ENCODE measurements at places on chromosomes 11 and 22.
A peak's percentile ranks its signal among the peaks of the same experiment; 100 is the strongest.

- no peak for DNase-seq
These were observed 23.6 kb upstream of the DKK3 start for GRCh38 chr11:12031856-12032544.

- DNase-seq, result no peak
These were observed 107.6 kb downstream of the CSTPP1 start for GRCh38 chr11:47044119-47044518.

DNA sequence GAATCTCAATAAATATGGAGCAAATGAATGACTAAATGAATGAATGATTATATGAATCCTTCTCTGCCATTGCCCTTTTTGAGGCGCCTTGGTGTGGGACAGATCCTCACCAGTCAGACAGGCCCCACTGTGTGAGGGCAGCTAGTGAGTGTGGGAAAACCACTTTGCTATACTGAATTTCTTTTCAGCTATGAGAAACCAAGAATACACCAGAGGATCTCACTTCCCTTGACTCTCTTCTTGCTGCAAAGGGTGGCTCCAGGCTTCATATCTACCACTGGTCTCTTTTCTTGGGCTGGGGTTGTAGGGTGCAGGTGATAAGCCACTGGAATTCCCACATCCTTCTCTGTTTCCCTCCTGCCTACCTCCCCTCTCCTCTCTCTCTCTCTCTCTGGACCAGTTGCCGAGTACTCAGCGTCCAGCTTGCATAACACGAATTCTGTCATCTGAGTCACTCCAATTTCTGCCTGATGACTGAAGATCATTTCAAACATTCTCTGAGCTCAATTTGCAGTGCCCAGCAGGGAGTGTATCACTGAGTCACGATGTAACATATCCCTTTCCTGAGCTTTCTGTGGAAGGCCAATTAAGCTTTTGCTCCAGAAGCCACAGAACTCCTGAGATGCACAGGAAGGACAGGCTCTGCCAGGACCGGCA is 304.3 kb upstream of the NCAM1 start:
- DNase-seq, result peak; percentile 73

GRCh38 chr11:129260750-129261149 is 68.6 kb upstream of the ARHGAP32 start:
- no peak for DNase-seq

DNA sequence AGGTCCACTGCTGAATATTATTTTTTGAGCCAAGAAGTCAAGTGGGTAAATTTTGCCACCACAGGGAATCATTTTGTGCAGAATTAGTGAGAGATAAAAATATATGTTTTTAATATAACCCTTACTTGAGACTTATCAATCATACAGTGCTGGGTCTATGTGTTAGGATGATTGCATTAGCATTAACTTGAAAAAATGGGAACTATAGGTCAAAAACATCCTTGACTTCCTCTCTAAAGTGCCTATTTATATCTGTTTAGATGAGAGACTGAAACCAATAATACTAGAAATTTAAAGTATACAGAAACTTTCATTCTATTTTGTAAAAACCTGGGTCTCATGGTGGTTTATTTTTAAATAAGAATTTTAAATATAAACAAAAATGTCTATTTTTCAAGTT is 65.1 kb upstream of the CARD18 start:
- no peak for DNase-seq

GRCh38 chr11:68584991-68585524 is 99.3 kb upstream of the GAL start:
- no peak for DNase-seq

DNA sequence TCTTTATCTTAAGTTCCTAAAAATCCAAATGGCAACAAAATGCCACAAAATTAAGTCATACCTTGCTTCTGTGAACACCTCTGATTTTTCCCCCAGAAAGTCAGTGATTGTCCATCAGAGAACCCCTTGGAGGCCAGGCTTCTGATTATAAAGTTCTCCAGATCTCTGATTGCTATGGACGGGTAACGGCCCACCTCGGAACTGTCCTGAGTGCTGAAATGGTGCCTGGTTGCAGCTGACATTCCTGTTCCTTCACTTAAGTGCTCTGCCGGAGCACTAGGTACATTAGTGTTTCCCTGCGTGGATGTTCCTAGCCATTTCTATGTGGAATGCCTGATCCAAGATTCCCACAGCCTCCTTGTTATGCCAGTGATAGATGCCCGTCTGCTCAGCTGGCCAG is 85.0 kb downstream of the CHST1 start:
- peak; percentile 93 for DNase-seq

- DNase-seq, result peak; percentile 82
These were observed 8.6 kb upstream of the MMP8 start for GRCh38 chr11:102733232-102733875.

- peak; percentile 50 for DNase-seq
These were observed 90.7 kb downstream of the PPP6R3 start for GRCh38 chr11:68551223-68551622.

- DNase-seq, result no peak
These were observed 57.1 kb upstream of the TCF20 start for GRCh38 chr22:42327462-42328129.

DNA sequence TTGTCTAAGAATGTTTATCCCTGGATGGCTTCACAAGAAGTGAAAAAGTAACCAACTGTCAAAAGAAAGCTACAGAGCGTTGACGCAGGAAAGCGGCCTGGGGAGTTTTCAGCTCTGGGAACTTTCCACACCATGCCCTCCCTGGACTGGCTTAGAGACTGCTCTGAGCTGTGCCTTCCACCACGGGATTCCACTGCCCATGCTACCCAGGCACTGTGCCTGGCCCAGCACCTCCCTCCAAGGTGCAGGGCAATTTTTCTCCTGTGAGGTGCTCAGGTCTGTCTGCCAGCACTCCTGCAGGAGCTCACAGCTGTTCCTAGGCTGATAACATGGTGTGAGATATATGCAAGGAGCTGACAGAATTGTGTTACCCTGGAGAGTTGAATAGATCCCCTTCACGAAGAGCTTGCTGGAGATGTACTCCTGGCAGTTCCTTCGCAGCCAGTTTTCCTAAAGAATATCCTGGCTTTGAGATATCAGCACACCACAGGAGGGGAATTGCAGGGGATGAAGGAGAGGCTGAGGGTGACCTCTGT is 258.3 kb upstream of the B3GAT1 start:
- DNase-seq, result no peak

- peak; percentile 62 for DNase-seq
These were observed 148.5 kb downstream of the GRIK4 start for GRCh38 chr11:120660024-120660565.

- DNase-seq, result no peak
These were observed 168.2 kb downstream of the ETS1 start for GRCh38 chr11:128419012-128419767.

DNA sequence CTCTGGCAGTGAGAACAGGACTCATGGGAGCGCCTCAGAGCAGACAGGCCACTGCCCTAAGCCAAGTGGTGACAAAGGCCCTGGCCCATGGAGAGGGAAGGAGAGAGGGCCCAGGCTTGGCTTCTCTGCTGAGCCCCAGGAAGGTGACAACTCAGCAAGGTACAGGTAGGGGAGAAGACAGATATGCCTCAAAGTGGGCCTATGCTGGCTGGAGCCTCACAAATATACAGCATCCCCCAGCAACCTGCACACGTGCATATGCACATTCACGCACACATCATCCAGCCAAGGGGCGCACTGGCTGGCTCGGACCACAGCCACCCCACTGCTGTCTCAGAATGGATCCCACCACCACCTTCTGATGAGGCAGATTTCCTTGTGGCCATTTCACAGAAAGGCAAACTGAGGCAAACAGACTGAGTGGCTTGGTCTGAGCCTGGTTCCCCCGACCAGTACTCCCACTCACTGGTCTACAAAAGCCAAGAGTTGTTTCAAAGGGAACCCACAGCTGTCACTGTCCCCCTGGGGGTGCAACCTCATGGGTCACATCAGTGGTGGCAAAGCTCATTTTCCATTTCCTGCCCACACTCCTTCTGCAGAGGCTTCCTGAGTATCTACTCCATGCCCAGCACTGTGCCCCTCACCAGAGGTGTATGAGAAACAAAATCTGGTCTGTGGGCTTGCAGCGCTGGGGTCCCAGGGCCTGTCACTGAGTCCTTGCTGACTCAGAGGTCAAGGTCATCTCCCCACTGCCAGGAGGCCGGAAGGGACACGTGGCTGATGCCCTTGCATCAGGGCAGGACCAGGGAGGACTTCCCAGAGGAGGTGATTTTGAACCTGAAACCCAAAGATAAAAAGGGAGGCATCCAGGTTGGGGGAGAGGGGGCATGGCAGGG is 67.3 kb upstream of the PRR5 start:
- DNase-seq, result peak; percentile 62

DNA sequence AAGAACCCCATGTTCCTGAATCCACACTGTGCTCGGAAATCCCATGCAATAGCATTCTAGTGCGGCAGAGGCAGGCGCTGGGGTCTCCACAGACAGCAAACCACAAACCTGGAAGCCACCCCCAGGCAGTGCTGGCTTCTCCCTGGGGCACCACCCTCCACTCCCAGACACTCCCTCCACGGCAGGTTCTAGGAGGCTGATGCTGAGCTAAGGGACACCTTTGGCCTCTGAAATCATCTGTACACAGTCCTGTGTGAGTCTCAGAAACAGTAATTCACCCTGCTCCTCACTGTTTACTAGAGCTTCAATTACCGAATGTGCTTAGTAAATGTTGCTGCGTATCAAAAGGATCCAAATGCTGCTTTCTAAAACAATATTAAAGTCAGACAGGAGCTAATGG is 129.3 kb downstream of the EFCAB6 start:
- no peak for DNase-seq

DNA sequence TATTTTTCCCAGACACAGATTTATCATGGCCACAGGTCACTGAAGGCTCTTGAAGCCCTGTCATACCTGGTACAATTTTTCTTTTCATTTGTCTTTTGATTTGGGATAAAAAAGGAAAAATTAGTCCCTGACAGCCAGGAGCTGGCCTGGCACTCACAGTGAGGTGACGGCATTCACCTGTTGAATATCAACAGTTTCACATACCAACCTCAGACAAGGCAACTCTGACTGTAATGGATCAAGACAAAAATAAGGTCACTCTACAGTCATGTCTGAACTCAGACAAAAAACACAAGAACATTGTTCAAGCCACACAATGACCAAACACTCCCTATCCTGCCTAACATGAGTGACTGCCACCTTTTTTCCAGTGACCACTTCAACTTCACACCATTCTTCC is 392.9 kb downstream of the TENM4 start:
- no peak for DNase-seq

DNA sequence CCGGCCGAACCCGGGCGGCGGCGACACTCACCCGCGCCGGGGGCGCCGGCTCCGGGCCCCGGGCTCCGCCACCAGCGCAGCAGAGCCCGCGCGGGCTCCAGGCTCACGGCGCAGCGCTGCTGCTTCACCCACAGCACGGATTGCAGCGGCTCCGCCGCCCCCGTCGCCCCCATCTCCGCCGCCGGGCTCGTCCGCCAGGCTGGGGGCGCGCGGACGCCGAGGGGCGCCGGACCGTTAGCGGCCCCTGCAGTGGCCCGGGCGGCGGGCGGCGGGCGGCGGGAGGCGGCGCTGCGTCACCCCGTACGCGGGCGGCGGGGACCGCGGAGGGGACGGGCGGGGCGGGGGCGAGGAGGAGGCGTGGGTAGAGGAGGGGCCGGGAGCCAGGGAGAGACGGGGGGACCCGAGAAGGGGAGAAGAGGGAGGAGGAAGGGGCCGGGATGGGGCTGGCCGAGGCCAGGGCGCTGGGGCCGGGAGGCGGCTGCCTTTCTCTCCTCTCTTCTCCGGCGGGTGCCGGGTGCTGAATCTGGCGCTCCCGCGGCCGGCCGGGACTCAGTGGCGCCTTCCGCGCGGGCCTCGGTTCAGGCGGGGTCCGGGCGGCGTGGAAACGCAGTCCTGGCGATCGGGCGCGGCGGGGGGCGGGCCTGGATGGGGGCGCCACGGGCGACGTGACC is at the start of gene CERK:
TSS of gene CERK (minus strand) at position 277 of the 671 bp plus-strand sequence. CDS start at position 173, 104 bp downstream.
- DNase-seq, result peak; percentile 97

DNA sequence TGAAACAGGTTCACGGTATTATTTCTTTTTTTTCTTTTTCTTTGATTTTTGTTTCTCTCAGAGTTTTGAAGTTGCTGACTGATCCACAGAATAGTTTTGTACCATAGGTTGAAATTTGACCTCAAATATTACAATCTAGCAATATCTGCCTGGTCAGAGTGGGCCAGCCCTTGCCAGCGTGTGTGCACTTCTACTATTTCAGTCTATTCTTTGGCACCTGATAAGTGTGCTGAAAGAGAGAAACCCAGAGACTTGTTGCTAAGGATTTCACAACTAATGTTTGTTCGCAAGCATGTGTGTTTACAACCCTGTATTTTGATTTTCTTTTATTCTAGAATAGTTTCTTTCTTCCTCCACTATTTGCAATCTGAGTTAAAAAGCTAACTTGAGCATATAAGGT is 1125.2 kb upstream of the CNTN5 start:
- no peak for DNase-seq

GRCh38 chr11:57430952-57431351 is 4.0 kb upstream of the SLC43A3 start:
- no peak for DNase-seq

DNA sequence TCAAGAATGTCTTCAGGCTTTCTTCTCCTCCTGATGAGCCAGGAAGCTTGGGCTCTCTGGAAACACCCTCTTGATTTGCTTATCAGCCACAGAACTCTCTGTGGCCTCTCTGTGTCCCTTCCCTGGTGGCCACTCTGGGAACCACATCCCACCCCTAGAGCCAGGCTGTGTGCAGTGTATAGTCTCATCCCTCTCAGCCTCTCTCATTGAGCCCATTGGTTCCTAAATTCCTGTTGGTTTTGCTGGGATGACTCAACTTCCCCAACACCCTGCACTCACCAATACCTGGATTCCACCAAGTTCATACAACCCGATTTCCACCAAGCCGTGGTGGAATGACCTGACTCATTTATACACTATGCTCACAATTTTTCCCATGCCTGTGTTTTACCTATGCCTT is 5.2 kb downstream of the IRAG1 start:
- no peak for DNase-seq

GRCh38 chr11:74726547-74727182 is 4.6 kb downstream of the CHRDL2 start:
- peak; percentile 98 for DNase-seq

DNA sequence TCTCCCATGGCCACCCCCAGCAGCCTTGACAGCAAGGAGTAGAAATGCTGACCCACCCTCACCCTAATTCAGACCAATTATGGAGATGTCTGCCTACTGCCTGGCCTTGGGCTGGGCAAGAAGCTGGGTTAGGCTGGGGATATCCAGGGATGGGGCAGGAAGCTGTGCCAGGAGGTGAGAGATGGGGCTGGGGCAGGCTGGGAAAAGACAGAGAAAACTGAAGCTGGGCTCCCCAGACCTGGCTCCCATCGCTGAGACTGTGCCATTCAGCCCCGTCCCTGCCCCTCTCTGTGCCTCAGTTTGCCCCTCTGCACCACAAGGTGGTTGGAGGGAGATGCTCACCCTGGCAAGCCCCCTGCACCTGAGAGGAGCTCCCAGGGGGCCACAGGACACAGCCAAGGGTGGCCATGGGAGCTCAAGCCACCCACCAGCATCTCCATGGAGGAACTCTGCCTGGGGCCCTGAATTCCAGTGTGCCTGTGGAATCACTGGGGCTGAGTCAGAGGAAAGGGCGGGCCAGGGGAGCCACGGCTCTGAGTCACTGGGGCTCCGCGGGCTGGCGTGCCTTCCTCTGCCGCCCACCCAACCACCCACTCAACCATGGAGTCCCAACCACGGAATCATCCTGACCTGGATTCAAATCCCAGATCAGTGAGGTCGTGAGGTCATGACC is 6.0 kb upstream of the CARD10 start:
- peak; percentile 97 for DNase-seq

Data from osteoblast (primary cell).